ENCODE measurements at places on chromosomes 11 and 22.
A peak's percentile ranks its signal among the peaks of the same experiment; 100 is the strongest.

- no peak for DNase-seq
Measured at GRCh38 chr11:87325490-87325872, 287.7 kb downstream of the TMEM135 start.

GRCh38 chr11:11973361-11973800 lies 35.0 kb downstream of the DKK3 start:
- peak; percentile 32 for DNase-seq

DNA sequence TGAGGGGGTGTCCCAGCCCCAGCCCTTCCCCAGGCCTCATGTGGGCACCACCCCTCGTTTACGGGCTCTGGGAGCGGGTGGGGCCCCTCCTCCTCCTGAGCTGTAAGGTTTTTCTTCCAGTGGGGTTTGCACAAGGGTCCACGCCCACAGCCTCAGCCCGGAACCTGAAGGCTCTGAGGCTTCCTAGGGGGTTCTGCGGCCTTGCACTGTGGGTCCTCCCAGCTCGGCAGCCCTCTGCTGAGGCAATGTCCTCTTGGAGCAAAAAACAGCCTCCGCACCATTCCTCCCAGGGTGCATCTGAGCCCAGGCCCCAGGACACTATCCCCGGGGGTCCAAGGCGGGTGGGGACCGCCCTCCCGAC lies 14.1 kb downstream of the H19 start:
- DNase-seq: no peak

DNA sequence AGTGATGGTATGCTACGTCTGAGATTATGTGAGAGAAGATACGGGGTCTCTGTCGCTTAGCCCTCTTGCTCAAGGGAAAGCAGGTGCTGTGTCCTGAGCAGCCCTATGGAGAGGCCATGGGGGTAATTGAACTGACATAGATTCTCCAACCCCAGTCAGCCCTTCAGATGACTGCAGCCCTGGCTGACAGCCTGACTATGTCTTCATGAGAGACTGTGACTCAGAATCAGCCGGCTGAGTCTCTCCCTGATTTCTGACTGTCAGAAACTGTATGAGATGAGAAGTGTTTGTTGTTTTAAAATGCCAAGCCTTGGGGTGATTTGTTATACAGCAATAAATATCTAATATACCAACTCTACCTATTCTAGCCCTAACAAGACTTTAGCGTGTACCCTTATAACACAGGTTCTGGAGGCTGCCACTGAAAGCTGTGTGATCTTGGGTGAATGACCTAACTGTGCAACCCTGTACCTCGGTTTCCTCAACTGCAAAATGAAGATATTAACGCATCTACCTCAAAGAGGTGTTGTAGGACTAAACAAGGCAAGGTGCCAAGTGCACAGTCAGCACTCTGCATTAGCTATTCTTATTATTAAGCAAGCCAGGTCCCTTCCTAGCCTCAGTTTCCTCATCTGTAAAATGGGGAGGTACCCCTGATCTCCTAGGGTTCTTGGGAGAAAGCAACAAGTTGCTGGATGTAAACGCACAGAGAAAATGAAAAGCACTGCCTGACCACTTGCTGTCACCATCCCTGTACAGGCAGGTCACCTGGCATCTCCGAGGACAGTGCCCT lies 24.9 kb downstream of the SLC43A1 start:
- DNase-seq: no peak

DNA sequence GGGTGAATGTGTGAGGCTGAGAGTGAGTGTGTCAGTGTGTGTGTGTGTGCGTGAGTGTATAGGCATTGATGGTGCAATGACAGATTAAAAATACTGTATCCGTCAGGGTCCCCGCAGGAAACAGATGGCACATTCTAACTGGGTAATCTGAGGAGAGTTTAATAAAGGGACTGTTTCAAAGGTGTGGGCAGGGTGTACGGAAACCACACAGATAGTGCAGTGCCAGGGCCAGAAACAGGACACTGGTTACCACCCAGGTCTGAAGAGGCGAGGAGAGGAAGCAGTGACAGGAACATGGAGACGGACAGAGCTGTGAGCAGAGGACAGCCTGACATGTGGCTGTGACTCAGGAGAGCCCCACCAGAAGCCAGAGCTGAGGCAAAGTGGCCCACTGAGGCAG lies 16.5 kb downstream of the P2RX3 start:
- DNase-seq: no peak

DNA sequence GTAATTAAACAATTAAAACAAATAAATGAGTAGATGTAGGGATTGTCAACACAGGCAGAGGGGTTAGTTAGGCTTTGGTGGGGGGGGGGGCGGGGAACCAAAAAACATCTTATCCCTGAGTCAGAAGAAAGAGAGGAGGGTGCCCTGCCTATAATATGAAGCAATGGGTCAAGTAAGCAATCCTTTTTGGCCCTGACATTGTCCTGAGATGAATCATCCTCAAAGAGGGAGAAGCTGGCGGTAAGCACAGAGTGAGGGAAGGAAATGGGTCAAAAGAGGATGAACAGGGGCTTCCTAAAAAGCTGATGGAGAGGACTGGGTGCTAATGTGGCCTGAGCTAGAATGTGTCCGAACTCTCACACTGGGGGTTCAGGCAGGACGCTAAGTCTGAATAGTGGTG lies 4.7 kb downstream of the OLFML1 start:
- DNase-seq: no peak

DNA sequence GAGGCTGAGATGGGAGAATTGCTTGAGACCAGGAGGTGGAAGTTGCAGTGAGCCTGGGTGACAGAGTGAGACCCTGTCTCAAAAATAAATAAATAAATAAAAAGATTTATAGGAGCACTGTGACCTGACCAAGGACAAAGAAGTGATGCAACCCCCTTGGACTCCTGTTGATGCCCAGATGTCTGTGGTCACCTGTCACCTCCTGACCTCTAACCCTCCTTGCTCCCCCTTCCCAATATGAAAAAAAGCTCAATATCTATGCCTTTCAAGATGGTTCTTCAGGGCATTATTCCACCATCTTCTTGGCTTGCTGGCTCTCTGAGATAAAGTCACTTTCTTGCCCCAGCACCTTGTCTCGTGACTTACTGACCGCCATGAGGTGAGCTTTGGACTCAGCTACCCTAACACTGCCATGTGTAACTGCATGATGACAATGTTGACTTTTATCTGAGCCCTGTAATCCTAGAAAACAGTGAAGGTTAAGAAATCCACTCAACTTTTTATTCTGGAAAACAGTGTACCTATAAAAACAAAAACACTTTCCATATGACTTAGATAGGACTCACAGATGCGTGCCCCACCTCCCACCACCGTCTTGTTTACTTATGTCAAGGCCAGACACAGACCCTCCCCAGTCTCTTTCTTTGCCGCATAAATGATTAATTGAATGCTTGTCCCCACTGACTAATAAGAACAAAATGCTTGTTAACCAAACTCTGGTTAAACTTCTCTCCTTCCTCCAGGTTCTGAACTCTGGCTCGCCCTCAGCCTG lies 360.5 kb downstream of the BUD13 start:
- peak; percentile 13 for DNase-seq

GRCh38 chr11:114499756-114500155 lies 59.9 kb downstream of the NXPE1 start:
- DNase-seq: no peak

DNA sequence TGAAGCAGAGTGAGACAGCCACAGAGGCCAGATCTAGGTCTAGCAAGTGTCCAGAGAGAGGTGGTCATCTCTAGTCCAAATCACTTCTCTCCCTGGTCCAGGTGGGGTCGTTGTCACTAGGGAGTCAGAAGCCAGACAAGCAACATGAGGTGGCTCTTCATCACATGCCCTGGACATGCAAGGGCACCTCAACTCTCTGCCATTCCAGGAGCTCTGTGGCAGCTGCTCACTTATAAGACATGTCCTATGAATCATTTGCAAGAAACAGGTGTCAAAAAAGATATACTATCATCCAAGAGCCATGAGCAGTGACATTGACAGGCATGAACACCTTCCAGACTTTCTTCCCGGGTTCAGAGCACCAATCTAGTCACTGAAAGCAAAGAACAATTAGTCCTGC lies 130.8 kb downstream of the GALNT18 start:
- no peak for DNase-seq

- no peak for DNase-seq
Measured at GRCh38 chr11:22343371-22344032, 5.3 kb downstream of the SLC17A6 start.

- no peak for DNase-seq
Measured at GRCh38 chr11:70846781-70847655, 405.4 kb downstream of the SHANK2 start.

DNA sequence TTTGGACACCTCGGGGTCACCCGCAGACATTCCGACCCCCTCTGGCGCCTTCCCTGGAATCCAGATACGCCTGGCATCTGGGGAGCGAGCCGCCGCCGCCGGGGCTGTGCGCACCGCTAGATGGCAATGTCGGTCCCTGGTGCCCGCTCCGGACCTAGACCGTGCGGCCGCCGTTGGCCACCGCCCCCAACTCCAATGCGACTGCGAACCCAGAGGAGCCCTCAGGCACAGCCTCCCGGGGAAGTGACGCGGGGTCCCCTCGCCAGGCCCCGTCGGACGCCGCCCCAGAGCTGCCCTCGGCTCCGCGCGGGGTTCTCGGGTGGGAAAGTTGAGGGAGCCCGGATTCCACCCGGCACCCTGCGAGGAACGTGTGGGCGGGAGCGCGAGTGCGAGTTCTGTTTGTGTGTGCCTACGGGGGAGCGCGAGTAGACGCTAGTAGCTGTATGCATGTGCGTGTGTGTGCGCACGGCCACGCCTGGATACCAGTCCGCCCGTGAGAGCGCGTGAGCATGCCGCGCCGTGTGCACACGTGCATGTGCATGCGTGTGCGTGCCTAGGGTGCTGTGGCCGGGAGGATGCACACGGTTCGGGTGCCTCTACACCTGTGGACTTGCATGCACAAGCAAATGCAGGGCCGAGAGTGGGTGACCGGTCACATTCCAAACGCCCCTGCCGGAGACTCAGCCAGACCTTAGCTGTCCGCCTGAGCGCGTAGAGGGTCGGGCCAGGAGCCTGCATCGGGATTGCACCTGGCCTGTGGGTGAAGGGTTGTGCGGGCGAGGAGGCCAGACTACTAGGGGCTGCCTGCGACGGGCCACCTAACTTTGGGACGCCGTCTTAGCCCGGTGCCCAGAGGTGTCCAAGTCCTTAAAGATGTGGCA lies 1.9 kb downstream of the CHRM4 start:
- peak; percentile 58 for DNase-seq

GRCh38 chr11:36292311-36292722 lies 3.1 kb upstream of the COMMD9 start:
- DNase-seq: no peak

DNA sequence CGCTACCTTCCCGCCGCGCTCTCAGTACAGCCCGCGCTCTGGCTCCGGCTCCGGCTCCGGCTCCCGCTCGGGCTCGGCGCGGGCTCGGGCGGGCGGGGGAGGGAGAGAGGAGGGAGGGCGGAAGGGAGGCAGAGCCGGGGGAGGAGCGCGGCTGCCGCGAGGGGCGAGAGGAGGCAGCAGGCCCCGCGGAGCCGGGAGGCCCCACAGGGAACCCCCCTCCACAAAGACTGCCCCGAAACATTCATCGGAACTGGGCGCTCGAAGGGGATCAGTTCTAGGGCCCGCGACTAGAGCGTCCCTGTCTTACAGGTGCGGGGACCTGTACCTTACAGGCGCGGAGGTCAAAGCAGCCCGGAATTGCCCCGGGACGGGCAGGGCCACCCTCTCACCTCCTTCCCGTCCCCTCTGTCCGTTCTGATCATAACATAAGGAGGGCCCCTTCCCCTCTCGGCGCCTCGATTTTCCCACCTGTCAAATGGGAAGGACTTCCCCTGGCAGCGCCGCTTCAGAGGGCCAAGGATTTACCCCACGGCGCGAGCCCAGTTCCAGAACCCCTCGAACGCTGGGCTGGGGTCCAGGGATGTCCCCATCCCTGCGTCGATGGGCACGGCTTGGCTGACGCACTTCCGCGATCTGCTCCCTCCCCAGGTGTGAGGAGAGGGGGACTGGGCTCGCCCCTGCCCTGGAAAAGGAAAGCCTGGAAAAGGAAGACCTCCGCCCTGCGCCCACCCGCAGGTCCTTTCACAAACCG lies at the start of gene SHISA8:
Gene SHISA8 (minus strand): TSS at position 40 of the 751 bp plus-strand sequence. CDS start 407 bp downstream, outside the sequence.
- no peak for DNase-seq

DNA sequence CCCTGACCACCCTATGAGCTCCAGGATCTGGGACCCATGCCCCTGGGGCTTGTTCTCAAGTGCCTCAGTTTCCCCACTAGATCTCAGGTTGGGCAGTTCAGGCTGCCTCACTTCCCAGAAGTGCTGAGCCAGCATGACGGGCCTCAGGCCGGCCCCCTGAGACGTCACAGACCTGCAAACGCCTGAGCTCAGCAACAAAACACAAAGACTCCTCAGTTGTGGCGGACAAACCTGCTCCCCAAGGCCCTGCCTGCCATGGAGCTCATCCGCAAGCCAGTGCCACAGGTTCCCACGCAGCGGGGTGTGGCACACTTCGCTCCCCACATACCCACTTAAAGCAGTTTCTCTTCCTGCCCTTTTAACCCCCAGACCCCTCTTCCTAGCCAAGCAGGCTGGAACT lies 45.2 kb downstream of the NECTIN1 start:
- DNase-seq: peak; percentile 57

- peak; percentile 64 for DNase-seq
Measured at GRCh38 chr22:31347251-31348008, 1.3 kb upstream of the PATZ1 start.

GRCh38 chr11:1336836-1337646 lies 27.6 kb upstream of the TOLLIP start:
- DNase-seq: no peak

DNA sequence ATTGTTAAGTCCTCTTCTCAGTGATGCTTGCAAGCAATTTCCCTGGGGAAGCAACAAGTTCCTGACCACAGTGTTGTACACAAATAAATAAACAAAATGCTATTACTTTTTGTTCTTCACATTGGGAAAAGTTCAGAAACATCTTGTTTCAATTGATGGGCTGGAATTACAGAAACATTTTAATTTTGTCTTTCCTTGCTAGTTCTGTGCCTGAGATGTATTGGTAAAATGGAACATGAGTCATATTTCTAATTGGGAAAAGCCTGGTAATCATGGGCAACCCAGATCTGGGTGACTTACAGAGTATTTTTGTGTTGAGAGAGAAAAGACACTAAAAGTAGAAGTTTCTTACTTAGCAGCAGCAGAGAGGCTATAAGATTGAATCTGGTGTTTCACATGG lies 576 bp upstream of the BLID start:
- no peak for DNase-seq

GRCh38 chr11:84142411-84142810 lies 856.2 kb upstream of the CCDC90B start:
- no peak for DNase-seq

GRCh38 chr11:102447941-102448868 lies 4.4 kb downstream of the TMEM123 start:
- DNase-seq: no peak

DNA sequence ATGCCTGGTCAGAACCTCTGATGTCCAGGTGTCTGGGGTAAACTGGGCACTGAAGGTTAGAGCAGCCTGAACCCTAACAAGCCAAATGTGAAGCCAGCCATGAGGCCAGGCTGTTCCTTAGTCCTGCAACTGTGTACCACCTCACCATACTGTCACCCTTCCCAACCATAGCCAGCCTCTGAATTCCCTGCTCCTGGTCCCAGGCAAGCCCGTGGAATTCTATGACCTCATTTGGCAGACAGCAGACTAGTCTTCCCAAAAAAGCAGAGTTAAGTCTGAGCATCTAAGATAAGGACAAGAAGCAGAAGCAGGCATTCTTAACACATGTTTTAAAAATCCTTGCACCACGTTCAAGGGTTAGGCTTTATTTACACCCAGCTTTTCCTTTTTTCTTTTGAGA lies 134.8 kb downstream of the C11orf58 start:
- DNase-seq: no peak

GRCh38 chr22:30167296-30167695 lies 79.3 kb downstream of the LIF start:
- no peak for DNase-seq

GRCh38 chr11:122711831-122712381 lies 56.4 kb downstream of the UBASH3B start:
- DNase-seq: no peak

- DNase-seq: no peak
Measured at GRCh38 chr11:96090711-96091110, 166.8 kb upstream of the MTMR2 start.

Data from mucosa of gallbladder (tissue), 1 donor.